ENCODE measurements at places on chromosomes 2 and 18.

GRCh38 chr2:206031162-206031784 is 54.7 kb downstream of the INO80D start:
- no peak for DNase-seq

- DNase-seq: no peak
These were observed 12.5 kb upstream of the TEX261 start for GRCh38 chr2:71006955-71007799.

GRCh38 chr2:226794196-226794661 is 5.4 kb downstream of the IRS1 start:
- no peak for DNase-seq

DNA sequence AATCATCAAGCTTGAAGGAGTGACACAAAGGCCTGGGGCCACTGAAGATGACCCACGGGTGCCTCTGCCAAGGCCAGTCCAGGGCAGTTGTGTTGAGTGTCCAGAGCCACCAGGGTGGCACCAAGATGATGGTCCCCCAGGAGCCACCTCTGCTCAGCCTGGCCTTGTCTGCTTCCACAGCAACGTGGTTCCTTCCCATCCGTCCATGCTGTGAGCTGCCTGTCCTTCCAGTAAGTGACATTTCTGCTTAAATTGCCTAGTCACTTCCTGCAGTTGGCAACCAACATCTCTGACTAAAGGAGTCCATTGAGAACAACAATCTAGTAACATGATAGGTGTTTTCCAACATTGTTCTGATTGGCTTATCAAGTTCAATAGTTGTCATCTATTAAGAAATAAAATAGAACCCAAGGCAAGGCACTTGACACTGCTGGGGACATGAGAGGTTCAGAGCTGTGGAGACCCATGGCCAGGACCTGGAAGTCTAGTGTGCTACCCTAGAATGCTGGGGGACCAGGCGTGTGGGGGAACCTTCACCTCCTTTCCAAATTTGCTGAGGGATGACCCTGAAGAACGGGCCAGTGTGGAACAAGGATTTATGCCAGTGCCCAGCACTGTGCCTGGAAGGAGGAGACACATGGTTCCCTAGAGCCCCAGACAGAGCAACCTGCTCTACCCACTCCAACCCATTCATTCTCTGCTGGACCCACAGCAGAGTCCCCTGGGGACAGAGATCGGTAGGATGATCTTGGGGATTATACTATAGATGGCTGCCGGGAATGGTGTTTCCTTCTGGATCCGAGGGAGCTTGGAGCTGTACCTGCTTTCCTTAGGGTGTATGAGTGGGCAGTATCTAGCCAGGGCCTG is 98.9 kb upstream of the EPC2 start:
- DNase-seq: no peak

GRCh38 chr2:62415019-62415431 is 91.0 kb downstream of the TMEM17 start:
- DNase-seq: no peak

DNA sequence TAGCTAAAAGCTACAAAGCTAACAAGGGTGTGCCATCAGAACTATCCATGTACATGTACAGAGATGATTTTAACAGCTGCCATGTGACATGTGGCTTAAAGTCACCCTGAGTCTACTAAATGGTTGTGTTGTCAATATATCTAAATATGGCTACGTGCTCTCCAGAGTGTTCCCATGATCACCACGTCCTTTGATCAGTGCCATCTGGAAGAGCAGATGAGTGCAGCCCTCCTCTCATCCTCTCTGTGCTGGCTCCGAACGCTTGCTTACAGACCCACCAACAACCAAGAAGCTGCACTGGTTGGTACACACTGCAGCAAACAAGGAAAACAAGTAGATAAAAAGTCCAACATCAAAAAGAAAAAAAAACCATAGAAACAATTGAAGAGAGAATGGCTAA is 88.6 kb upstream of the NARS1 start:
- DNase-seq: no peak

DNA sequence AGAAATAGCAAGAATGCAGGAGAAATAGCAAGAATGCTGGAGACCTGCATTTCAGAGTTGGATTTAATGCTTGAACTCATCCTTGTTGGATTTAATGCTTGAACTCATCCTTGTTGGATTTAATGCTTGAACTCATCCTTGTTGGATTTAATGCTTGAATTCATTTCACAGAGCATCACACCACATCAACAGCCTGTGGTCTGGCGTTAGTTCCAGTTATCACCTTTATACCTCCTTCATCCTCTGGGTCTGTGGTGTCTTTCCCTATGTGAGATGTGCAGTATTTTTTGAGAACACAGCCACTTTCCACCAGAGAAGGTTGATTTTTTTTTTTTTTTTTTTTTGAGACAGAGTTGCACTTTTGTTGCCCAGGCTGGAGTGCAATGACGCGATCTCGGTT is 546.4 kb upstream of the SOX11 start:
- no peak for DNase-seq

- DNase-seq: no peak
These were observed 28.6 kb upstream of the CCDC85A start for GRCh38 chr2:56155188-56155587.

DNA sequence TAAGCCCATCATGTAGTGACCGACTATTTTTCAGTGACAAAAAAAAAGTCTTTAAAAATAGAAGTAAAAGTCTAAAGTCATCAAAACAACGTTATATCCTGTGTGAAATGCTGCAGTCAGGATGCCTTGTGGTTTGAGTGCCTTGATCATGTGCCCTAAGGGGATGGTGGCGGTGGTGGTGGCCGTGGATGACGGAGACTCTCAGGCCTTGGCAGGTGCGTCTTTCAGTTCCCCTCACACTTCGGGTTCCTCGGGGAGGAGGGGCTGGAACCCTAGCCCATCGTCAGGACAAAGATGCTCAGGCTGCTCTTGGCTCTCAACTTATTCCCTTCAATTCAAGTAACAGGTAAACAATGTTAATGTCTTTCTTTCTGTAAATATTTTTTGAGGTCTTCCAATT is at the start of gene CD28:
Gene CD28 (plus strand): TSS at position 237 of the 400 bp plus-strand sequence. CDS start 58 bp downstream, at position 295.
- DNase-seq: peak; percentile 53

GRCh38 chr2:232412986-232413385 is 6.3 kb downstream of the ALPG start:
- no peak for DNase-seq

DNA sequence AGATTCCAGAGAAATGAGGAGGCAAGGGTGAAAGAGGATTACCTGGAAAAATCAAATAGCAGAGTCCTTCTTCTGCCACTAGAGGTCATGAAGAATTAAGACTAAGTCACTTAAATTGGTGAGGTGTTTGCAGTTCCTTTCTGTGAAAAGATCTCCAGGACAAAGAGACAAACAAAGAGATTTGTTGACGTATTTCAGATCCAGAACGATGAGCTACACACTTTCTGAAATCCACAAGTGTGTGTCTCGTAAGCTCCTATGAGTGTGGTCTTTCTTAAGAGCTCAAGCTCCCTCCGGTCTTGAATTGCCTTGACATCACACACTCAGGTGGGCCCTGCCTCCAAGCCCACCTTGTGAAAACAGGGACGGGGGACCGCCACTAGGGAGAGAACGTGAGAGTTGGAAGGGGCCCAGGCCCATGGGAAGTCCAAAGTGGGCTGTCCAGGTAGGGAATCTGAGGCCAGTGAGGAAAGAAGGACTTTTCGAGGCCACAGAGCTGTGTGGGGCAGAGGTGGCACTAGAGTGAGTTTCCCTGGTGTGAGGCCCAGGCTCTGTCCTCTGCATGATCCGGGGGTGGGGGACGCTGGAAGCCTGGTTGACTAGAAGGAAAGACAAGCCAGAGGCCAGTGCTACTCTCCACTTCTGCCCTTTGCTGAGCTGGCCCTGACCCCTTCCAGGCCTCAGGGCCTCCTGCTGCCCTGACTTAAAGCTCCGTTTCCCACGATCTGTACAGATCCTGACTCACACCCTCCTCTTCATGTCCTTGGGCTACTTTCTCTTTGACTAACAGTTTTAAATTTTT is 168.1 kb upstream of the NCK2 start:
- no peak for DNase-seq

DNA sequence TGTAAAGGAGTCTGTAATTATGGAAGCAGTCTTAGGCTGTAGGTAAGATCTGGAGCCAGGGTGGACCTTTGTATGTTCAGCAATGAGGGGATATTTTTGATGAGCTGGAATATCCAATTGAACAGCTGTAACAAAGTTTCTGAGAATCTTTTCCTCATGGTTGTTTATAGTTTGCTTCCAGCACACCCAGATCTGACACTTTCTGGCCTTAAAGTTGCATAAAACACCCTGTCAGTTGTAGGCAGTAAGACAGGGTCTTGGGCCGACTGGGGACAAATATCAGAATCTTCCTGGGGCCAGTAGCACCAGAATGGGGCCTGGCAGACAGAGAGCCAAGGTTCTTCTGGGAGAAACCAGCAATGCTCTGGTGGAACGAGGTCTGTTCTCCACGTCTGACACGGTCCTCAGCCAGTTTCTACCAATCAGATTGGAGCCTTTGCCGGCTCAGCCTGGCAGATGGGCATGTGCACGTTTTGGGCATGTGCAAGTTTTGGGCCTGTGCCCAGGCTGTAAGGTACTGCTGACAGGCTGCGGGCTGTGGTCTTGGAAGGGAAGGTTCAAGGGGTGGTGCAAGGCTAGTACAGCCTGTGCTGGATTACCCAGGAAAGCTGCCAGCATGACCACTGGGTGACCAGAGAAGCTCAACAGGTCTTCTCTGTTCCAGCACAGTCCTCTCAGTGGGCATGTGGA is 89.8 kb downstream of the PRKCE start:
- no peak for DNase-seq

- no peak for DNase-seq
These were observed 20.3 kb downstream of the POU3F3 start for GRCh38 chr2:104874230-104874629.

DNA sequence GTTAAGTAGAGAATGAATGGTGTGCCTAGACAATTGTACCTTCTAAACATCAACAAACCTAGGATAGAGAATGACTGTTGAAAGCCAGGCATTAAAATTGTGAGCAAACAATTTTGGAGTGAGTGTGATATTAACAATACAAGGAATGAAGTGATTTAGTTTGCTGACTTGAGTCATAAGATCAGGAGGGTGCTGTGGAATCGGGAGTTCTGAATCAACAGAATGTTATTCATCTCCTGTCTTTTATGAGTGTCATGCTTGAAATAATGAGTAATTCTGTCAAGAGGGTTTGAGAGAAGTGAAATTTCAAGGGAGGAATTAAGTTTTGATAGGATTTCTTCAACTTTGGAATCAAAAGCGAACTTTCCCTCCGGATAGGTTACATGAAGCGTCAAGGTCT is 214.4 kb upstream of the DSEL start:
- DNase-seq: no peak

- DNase-seq: no peak
These were observed 938.1 kb upstream of the SLC39A10 start for GRCh38 chr2:194718881-194719280.

DNA sequence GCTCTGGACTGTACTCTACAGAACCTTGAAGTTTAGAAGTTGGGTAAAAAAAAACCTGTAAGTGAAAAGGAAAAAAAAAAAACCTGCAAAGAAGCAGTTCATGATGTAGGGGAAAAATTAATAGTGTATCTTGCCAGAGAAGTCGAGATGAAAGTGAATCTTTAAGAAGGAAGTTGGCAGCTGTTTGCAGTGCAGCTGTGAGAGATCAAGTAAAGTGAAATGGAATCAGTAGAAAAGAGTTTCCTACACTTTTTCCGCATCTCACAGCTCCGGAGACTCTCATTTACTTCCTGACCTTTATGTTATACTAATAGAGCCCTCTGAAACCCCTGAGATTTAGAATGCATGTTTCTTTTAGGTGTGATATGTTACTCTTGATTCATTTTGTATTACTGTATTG is 19.2 kb downstream of the RNMT start:
- DNase-seq: no peak

DNA sequence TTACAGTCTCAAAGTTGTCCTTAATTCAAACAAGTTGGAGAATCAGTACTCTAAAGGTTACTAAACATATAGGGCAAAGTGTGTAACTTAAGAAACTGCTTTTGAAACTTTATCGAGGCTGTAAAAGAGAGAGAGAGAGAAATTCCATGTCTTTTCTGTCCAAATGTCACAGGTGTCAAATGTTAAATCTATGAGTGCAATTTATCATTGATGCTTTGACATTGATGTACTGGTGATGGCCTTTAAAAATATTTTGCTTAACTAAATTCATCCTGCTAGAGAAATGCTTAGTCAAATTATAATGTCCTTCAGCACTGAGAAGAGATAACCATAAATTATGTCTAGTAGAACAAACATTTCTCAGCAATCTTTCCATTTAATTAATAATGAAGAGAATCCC is 1602.1 kb upstream of the TMEFF2 start:
- DNase-seq: no peak

DNA sequence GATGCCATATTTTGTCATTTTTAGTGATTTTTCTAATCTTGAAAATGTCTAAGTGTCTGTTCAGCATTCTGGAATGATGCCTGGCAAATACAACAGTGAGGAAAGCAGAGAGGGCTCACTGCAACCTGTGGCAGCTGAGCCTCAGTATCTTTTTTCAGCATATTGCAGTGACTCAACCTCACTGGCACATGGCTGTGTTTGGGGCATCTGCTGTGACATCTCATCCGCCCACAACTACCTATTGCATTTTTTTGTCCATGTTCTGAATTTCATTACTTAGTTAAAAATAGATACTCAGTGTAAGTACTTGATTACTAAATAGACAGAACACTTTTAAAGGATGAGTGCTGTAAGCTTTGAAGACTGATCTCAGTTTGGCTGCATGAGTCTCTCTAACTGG is 10.7 kb downstream of the BABAM2 start:
- DNase-seq: no peak

GRCh38 chr18:34370704-34371395 is 146.1 kb upstream of the NOL4 start:
- no peak for DNase-seq

All from stimulated activated CD8-positive, alpha-beta memory T cell treated with anti-CD3 and anti-CD28 coated beads, Interleukin-15, amount 100 ng/mL, for 24 hours (primary cell).